ENCODE measurements at places on chromosomes 12 and 14. TPM values are rescaled to one million over a fixed set of nuclear protein-coding genes. Genes with fewer than 3 reads are reported as not detected.

PRR4 gene
- total RNA-seq = not detected

DAZAP2 gene
- total RNA-seq = 136 TPM

DNA sequence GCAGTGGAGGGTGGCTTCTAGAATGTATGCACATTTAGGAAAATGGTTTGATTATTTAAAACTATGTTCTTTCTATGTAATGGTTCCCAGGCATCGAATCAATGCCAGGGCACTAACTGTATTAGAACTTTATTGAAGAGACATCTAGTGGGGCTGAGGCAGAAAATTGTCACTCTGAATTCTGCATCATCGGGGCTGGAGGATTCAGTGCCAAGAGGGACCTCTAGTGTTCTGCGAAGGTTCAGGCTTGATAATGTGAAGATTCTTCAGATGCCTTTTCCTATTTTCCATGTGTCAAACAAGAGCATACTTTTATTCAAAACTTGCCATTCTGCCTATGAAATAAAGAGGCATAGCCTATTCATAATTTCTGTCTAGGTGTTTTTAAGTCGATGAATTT lies 146.3 kb downstream of the CAND1 start:
- DNase-seq = no peak

- DNase-seq = no peak
Observed at GRCh38 chr12:3445119-3445978, 45.7 kb upstream of the PRMT8 start.

DNA sequence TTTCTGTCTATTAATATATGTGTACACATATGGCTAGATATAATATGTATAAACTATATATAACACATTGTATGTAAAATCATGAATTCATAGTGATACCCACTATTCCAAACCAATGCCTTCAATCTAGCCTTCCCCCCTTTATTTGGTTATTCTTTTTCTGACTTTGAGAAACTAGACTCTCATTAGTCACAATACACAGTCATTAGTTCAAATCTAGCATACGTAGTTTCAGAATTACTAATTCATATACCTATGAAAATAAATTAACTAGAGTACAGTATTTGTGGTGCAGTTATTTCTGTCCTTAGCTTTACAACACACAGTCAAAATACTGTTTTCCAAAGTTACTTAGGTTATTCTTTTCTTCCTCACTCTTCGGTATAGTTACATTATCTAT lies 268.2 kb downstream of the DPF3 start:
- DNase-seq = no peak

DNA sequence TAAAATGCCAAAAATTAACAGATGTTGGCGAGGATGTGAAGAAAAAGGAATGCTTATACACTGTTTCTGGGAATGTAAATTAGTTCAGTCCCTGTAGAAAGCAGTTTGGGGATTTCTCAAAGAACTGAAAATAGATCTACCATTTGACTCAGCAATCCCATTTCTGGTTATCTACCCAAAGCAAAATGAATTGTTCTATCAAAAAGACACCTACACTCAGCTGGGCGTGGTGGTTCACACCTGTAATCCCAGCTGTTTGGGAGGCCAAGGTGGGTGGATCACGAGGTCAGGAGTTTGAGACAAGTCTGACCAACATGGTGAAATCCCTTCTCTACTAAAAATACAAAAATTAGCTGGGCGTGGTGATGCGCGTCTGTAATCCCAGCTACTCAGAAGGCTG lies 279.3 kb upstream of the PDE3A start:
- no peak for DNase-seq
